ENCODE measurements at places on chromosomes 12 and 14. TPM values are rescaled to one million over a fixed set of nuclear protein-coding genes. Genes with fewer than 3 reads are reported as not detected.
A peak's percentile ranks its signal among the peaks of the same experiment; 100 is the strongest.

- no peak for DNase-seq
These were observed 5.5 kb upstream of the OTX2 start for GRCh38 chr14:56815745-56816144.

The E2F7 gene
- 0.09 TPM for polyA plus RNA-seq

GRCh38 chr14:106883218-106883692 is 1356.9 kb downstream of the TMEM121 start:
- DNase-seq: peak; percentile 74

The KRT83 gene
- polyA plus RNA-seq: not detected

DNA sequence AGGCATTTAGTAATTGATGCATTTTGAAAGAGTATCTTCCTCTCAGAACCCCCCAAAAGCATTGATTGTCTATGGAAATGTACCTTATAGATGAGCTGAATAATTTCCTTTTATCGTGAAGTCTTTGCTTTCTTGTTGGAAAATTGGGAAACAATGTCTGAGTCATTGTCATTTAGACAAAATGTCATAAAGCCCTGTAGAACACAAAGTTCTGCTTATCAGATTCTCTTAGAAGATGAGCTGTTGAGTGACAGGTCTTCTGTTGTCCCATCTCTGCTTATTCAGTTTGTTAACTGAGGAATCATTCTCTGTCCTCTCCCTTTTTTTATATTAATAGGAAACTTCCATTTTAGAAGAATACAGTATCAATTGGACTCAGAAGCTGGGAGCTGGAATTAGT is 22.9 kb downstream of the MAPKAPK5 start:
- no peak for DNase-seq

The PHETA1 gene
- polyA plus RNA-seq: 9.1 TPM

The CBLN3 gene
- polyA plus RNA-seq: 1.3 TPM

The NINJ2 gene
- 5.9 TPM for polyA plus RNA-seq

DNA sequence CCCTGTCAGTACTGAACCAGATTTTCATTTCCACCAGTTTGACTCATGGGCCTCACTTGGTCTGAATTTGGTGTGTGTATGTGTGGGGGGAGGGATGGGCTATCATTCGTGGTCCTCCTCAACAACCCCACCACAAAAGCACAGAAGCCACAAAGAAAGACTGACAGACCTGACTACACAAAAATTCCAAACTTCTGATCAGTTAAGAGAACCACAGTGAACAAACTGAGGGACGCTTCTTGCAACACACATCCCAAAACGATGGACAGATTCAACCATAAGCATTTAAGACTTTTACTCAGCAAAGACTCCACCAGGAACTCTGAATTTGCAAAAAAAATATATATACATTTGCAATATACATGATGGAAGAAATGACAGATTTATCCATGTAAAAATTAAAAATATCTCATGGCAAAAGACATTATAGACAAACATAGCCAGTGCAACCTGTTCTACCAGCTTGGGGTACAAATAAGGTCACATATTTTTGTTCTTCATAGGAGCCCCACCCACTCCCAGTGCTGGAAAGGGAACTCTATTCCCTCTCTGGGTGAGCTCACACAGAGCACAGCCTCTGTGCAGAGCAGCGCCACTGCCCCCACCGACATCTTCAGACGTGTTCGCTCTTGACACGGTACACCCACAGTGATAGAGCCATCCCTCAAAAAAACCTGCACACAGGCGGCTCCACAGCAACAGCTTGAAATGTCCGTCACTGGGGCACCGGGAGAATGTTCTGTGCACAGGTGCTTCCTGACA is 49.7 kb downstream of the JAG2 start:
- DNase-seq: no peak

GRCh38 chr14:100374876-100375265 is 51.7 kb downstream of the SLC25A47 start:
- DNase-seq: no peak

The HCFC2 gene
- polyA plus RNA-seq: 4.1 TPM

GRCh38 chr12:7991535-7991934 is 41.0 kb upstream of the FOXJ2 start:
- no peak for DNase-seq

DNA sequence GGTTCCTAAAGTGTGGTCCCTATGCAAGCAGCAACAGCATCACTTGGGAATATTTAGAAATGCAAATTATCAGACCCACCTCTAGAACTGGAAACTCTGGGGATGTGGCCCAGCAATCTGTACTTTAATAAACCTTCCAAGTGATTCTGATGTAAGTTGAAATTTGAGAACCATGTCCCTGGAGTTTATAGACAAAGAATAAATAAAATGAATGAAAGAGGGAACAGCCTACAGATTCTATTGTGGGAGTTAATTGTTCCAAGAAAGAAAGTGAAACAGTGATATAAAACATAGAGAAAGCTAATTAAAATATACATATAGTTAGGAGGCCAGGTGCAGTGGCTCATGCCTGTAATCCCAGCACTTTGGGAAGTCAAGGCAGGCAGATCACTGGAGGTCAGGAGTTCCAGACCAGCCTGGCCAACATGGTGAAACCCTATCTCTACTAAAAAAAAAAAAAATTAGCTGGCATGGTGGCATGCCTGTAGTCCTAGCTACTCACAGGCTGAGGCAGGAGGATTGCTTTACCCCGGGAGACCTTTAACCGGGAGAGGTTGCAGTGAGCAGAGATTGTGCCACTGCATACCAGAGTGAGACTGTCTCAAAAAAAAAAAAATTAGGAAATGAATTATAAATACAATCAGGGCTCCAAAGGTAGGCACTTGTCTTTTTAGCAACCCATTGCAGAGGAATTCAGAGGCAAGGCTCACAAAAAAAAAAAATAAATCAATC is 507.5 kb downstream of the NAV3 start:
- no peak for DNase-seq

GRCh38 chr12:66072566-66072965 is 58.0 kb downstream of the LLPH start:
- DNase-seq: no peak

The RPL10L gene
- polyA plus RNA-seq: not detected

- no peak for DNase-seq
These were observed 93.9 kb downstream of the DACT1 start for GRCh38 chr14:58731465-58732293.

The COX8C gene
- 0.32 TPM for polyA plus RNA-seq

The CLEC9A gene
- not detected for polyA plus RNA-seq

DNA sequence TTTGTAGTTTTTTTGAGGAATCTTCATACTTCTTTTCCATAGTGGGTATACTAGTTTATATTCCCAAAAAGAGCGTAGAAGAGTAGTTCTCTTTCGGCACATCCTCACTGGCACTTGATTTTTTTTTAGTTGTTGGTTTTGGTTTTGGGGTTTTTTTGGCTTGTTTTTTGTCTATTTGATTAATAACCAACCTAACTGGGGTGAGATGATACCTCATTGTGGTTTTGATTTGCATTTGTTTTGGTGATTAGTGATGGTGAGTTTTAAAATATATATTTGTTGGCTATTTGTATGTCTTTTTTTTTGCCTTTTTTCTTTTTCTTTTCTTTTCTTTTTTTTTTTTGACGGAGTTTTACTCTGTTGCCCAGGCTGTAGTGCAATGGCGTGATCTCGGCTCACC is 69.7 kb upstream of the BTG1 start:
- no peak for DNase-seq

DNA sequence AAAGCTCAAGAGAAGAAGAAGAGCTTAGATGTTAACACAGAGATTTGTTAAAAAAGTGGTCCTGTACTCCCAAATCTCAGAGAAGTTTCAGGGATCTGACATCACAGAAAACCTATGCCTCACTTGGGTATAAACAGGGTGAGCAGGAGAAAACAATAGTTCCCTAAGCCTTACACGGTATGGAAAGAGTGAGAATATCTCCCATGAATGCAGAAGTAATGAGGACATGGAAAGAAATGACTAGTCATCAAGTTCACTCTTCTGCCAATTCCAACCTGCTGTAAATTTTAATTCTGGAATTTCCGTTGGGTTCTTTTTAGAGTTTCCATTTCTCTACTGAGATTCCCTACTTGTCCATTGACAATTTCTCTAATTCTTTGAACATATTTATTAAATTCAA is 6.2 kb upstream of the PTGER2 start:
- no peak for DNase-seq

DNA sequence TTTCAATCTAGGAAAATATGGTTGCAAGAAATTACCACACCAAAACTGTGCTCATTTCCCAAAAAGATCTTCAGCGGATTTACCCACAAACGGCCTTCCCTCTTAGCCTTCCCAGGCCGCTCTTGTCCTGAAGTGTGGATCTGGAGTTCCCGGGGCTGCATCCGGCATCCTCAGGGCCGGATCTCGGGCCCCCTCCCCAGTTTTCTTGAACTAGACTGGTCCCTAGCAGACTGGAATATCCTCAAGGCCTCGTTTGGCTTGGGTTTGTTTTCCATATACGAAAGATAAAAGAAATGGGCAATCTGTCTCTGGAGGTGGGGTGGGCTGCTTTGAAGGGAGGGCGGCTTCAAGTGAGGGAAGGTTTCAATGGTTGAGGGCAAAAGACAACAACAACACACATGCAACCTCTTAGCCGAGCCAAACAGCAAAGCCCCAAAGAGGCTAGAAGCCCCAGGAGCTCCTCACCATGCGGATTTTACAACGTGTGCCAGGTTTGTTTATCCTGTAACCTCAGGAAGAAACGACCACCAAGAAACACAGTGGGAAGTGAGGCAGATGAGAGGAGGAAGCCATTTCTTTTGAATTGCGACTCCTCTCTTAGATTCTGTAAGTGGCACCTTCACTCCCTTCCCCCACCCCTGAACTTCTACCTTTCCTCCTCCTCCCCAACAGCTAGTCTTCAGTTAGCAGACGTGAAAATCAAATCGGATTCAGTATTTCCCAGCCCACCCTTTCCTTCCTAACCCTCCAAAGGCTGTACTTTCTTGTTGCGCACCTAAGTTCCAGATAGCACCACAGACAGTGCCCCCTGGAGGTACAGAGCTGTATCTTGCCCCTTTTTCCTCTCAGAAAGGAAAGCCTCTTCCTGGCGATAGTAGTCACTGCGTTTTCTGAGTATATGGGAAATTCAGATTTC is 2.6 kb downstream of the MYF6 start:
- DNase-seq: no peak

DNA sequence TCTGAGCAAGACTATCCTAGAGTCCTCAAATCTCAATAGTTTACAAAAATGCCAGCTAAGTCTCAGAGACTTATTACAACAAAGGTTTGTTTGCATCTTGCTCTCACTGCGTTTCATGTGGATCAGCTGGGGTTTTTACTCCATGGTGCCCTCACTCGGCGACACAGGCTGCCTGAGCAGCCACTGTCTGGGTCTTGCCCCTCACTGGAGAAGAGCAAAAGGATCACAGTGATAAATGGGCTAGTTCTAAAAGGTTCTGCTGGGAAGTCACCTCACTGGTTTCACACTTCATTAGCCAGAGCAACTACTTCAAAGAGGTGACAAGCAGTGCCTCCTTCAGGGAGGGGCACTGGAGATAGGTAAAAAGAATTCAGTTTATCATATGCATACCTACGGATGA is 392.0 kb downstream of the RPL10L start:
- DNase-seq: no peak

Data from right cardiac atrium (tissue), 5 donors.